Activated CD4-positive, alpha-beta T cell treated with anti-CD3 and anti-CD28 coated beads for 48 hours (primary cell): ENCODE measurements at places on chromosomes 11 and 22.

- DNase-seq: peak; percentile 55
These were observed 16.0 kb upstream of the PRG2 start for GRCh38 chr11:57406337-57406904.

GRCh38 chr11:130504317-130504716, 55.9 kb downstream of the ADAMTS15 start:
- no peak for DNase-seq

DNA sequence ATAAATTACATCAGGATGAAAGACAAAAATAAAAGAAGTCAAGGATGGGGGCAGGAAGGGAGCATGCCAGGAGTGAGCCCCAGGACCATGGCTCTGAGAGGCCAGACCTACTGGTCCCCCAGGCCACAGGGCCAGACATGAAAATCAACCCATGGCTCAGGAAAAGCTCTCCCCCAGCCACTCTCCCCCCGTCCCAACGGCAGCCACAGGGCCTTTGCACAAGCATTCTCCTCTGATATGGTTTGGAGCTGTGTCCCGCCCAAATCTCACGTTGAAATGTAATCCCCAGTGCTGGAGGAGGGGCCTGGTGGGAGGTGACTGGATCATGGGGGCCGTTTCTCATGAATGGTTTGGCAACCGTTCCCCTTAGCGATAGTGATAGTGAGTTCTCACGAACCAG, 80.8 kb upstream of the ANO1 start:
- no peak for DNase-seq

GRCh38 chr11:112212290-112212689, 13.9 kb upstream of the PTS start:
- DNase-seq: no peak

DNA sequence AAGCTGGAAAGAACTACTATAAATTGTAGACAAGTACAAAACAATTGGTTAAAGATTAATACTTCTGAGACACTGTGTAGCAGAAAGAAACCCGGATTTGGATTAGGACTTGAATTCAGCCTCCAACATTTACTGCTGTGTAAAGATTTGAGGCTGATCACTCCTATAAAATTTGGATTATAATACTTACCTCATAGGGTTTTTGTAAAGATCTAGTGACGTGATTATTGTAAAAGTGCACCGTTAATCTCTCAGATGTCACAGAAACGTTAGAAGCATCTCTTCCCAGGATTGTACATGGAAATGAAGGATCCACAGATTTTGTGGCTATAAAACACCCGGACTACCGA, 323 bp upstream of the HIKESHI start:
- DNase-seq: no peak

DNA sequence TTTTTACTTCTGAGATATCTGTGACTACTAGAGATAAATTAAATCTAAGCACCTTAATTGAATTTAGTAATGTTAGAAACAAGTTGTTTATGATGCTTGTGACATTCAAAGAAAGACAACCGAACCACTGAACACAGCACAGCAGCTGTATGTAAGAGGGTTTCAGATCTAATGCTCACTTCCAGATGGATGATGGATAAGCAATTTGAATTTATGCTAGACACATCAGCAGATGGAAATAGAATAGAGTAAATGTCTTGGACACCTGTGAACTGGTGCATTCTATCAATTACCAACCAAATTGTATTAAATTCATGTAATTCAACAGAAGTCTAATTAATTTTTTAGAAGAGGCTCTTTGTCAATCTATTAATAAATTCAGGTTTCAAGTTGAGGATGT, 306.3 kb downstream of the CNTN5 start:
- no peak for DNase-seq

DNA sequence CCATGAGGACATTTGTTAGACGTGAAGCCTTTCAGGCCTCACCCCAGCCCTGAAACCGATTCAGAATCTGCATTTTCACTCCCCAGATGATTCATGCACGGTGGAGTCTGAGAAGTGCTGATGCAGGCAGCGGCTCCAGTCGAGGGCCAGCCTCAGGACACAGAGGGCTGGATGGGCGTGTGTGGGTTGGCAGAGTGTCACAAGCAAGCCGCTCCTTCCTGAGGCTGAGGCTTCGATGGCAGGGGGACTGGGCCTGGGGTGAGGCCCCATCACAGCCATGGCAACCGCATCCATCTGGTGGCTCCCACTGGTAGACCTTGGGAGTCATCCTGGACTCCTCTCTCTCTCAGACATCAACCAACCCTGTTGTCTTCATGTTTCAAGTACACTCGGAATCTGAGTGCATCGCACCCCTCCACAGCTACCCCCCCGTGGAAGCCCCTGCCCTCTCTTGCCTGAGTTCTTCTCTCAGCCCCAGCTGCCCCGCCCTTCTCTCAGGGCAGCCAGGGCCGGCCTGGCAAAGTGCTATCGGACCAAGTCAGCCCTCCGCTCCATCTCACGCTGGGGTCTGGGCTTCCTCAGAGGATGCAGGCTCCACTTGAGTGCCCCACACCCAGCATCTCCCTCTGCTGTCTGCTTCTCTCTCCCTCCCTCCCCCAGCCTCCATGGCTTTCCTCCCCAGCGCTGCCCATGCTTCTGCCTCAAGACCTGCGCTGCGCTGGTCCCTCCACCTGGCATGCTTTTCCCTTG, 10.6 kb downstream of the KCNC1 start:
- DNase-seq: no peak

GRCh38 chr11:122665861-122666260, 10.3 kb downstream of the UBASH3B start:
- no peak for DNase-seq

GRCh38 chr11:110564676-110565356, 135.1 kb downstream of the FDX1 start:
- DNase-seq: no peak
